Sigmoid colon (tissue), 7 donors: ENCODE measurements at places on chromosomes 13 and 19. TPM values are rescaled to one million over a fixed set of nuclear protein-coding genes. Genes with fewer than 3 reads are reported as not detected.

GRCh38 chr19:12946731-12947496 is 1.3 kb downstream of the RAD23A start:
- peaks cover 59% of the 10 kb centered on the region for H3K36me3 ChIP-seq
- H3K27me3 ChIP-seq = no peaks in the 10 kb centered on the region
- DNase-seq = no peak
- peak overlapping the region; percentile 97 for H3K4me3 ChIP-seq
- H3K4me1 ChIP-seq = no peaks in the 10 kb centered on the region
- H3K27ac ChIP-seq = peak overlapping the region; percentile 95

GRCh38 chr19:50601407-50602088 is 33.3 kb upstream of the LRRC4B start:
- no peaks in the 10 kb centered on the region for H3K4me1 ChIP-seq
- H3K27me3 ChIP-seq = peaks cover 3% of the 10 kb centered on the region
- H3K4me3 ChIP-seq = no peak overlapping the region
- no peak overlapping the region for H3K27ac ChIP-seq

LGI4 gene
- polyA plus RNA-seq = 35.7 TPM

ZNF850 gene
- polyA plus RNA-seq = 1.2 TPM

DNA sequence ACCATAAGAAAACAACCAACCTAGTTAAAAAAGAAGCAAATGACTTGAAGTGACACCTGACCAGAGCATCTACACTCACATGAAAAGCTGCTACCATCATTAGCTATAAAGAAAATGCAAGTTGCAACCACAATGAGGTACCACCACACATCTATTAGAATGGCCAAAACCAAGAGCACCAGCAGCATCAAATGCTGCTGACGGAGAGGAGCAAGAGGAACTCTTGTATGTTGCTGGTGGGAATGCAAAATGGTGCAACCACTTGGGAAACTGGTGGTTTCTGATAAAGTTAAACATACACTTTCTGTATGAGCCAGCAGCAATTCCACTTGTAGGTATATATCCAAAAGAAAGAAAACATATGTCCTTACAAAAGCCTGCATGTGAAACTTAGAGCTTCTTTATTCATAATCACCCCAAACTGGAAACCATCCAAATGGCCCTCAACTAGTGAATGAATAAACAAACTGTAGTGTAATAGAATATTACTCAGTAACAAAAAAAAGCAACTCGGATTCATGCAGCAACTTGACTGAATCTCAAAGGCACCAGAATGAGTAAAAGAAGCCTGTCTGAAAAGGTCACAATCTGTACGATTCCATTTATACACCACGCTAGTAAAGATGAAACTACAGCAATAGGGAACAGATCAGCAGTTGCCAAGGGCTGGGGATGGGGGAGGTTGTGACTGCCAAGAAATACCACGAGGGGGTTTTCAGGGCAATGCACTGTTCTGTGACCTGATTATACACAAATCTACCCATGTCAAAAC is 60.9 kb upstream of the RANBP3 start:
- H3K36me3 ChIP-seq = peaks cover 69% of the 10 kb centered on the region
- no peak for DNase-seq
- H3K27me3 ChIP-seq = no peaks in the 10 kb centered on the region
- no peaks in the 10 kb centered on the region for H3K4me1 ChIP-seq

GRCh38 chr19:58388175-58388526 is 1.1 kb downstream of the RPS5 start:
- no peak overlapping the region for H3K27ac ChIP-seq
- H3K4me1 ChIP-seq = no peaks in the 10 kb centered on the region
- H3K27me3 ChIP-seq = no peaks in the 10 kb centered on the region

DNA sequence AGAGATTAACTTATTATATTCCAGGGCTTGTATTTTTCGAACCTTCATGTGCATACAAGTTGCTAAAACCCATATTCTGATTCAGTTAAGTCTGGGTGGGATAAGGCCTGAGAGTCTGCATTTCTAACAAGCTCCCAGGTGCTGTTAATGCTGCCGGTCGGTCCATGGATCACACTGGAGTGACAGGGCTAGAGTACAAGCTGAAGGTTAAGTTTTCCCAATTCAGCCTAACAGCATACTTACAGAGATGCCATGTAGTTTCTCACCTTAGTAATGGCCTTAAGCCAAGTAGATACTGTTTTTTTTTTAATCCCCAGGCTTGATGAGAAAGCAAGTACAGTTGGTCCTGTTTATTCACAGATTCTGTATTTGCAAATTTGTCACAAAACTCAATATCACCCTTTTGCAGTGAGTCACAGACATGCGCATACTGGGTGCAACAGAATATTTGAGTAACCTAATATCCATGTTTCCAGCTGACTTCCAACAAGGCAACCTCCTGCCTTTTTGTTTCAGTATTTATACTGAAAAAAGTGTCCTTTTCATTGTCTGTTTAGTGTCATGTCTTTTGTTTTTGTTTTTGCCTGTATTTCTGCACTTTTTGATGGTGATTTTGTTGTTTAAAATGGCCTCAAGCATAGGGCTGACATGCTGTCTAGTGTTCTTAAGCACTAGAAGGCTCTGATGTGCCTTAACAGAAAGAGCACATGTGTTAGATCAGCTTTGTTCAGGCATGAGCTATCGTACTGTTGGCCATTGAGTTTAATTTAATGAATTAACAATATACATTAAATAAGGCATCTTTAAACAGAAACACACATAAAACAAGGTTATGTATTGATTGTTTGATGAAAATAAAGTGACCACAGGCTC is 875.0 kb downstream of the PCDH9 start:
- no peak overlapping the region for H3K4me3 ChIP-seq
- DNase-seq = no peak
- H3K27ac ChIP-seq = no peak overlapping the region

- H3K27ac ChIP-seq = no peak overlapping the region
- no peaks in the 10 kb centered on the region for H3K4me1 ChIP-seq
- no peak for DNase-seq
- no peaks in the 10 kb centered on the region for H3K27me3 ChIP-seq
- no peak overlapping the region for H3K4me3 ChIP-seq
These were observed 1916.1 kb downstream of the PCDH9 start for GRCh38 chr13:65314008-65314407.

DNA sequence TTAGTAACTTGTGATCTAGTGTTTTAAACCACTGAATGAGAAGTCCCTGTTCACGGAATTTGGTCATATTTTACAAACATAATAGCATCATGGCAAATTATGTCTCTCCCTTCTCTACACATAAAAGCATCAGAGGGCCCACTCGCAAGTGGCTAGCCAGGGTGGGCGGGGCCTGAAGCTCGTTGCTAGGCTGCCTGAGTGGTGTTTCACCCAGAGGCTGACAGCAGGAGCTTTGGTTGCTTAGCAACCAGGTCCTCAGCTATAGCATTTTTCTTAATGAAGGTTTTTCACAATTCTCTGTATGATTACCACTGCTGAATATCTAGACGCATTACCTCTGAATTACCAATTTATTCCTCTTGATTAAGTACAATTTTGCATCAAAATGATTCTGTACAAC is 126.5 kb downstream of the NALCN start:
- no peak overlapping the region for H3K4me3 ChIP-seq
- DNase-seq = no peak
- H3K27me3 ChIP-seq = no peaks in the 10 kb centered on the region
- H3K4me1 ChIP-seq = no peaks in the 10 kb centered on the region

DNA sequence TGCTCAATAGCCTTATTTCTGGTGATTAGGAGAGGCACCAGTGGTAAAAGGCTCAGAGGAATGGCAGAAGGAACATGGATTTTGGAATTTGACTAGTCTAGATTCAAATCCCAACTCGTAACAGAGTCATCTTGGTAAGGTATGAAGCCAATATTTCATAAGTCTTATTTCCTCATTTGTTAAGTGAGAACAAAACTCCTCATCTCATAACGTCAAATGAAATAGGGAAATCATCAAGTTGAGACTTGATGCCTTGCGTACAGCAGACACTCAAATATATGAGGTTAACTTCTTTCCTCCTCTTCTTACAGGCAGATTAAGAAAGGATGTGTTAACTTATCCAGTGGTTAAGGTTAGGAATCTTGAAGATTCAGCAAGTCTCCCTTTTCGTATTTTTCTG is 189.2 kb downstream of the DLEU7 start:
- no peaks in the 10 kb centered on the region for H3K36me3 ChIP-seq
- no peaks in the 10 kb centered on the region for H3K27me3 ChIP-seq
- no peak overlapping the region for H3K27ac ChIP-seq
- H3K4me3 ChIP-seq = no peak overlapping the region
- no peak for DNase-seq

GRCh38 chr13:44101347-44102083 is 221.8 kb downstream of the LACC1 start:
- no peaks in the 10 kb centered on the region for H3K27me3 ChIP-seq
- DNase-seq = no peak
- no peaks in the 10 kb centered on the region for H3K36me3 ChIP-seq
- no peak overlapping the region for H3K27ac ChIP-seq

GRCh38 chr19:40091205-40092129 is 724 bp upstream of the ZNF780A start:
- peak overlapping the region; percentile 93 for H3K27ac ChIP-seq
- H3K27me3 ChIP-seq = peaks cover 15% of the 10 kb centered on the region
- peak overlapping the region; percentile 86 for H3K4me3 ChIP-seq
- peaks cover 18% of the 10 kb centered on the region for H3K4me1 ChIP-seq
- DNase-seq = no peak

- H3K4me3 ChIP-seq = no peak overlapping the region
- H3K27ac ChIP-seq = peak overlapping the region; percentile 87
- no peak for DNase-seq
- H3K36me3 ChIP-seq = no peaks in the 10 kb centered on the region
These were observed 44.4 kb upstream of the NPAS1 start for GRCh38 chr19:46975011-46975924.

RUBCNL gene
- 9.0 TPM for polyA plus RNA-seq

GRCh38 chr13:97004096-97004876 is 10.0 kb upstream of the OXGR1 start:
- H3K36me3 ChIP-seq = no peaks in the 10 kb centered on the region
- no peaks in the 10 kb centered on the region for H3K27me3 ChIP-seq
- H3K4me3 ChIP-seq = no peak overlapping the region
- no peak overlapping the region for H3K27ac ChIP-seq
- DNase-seq = no peak
- H3K4me1 ChIP-seq = no peaks in the 10 kb centered on the region

DNA sequence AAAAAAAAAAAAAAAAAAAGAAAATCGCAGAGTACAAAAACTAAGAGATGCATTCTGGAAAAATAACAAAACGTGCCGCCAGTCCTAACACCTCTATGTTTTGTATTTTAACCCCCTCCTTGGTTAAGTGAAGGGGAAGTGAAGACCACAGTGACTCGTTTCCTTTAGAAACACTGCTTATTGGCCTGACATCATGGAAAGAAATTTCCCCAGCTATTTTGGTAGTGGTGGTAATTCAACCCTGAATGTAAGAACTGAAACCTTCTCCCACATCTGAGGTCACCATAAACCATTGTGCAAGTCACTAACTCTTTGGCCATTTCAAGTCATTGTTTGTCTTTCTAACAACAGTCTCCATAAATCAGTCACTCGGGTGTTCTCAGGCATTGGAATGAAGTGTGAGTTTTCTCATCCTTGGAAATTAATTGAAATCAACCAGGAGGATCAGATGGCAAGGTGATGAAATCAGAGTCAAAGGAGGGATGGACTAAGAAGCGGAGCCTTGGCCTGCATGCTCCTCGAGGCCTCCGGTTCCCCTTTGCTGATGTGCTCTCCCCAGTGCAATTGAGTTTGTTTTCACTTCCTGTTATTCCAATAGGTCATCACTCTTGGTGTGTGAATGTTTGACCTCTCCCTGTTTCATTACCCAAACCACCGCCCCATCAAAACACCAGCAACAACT is 443.9 kb downstream of the FGF9 start:
- no peak overlapping the region for H3K27ac ChIP-seq
- no peak for DNase-seq
- no peaks in the 10 kb centered on the region for H3K36me3 ChIP-seq
- no peaks in the 10 kb centered on the region for H3K4me1 ChIP-seq
- H3K27me3 ChIP-seq = no peaks in the 10 kb centered on the region

ZNF615 gene
- 3.0 TPM for polyA plus RNA-seq

- H3K27ac ChIP-seq = no peak overlapping the region
- H3K36me3 ChIP-seq = no peaks in the 10 kb centered on the region
- no peak for DNase-seq
- no peaks in the 10 kb centered on the region for H3K27me3 ChIP-seq
These were observed 169.9 kb downstream of the FLT1 start for GRCh38 chr13:28325022-28325421.

GIPR gene
- polyA plus RNA-seq = 3.6 TPM

MAST1 gene
- polyA plus RNA-seq = 1.2 TPM

- H3K27ac ChIP-seq = no peak overlapping the region
- H3K4me1 ChIP-seq = no peaks in the 10 kb centered on the region
- no peaks in the 10 kb centered on the region for H3K27me3 ChIP-seq
These were observed 1114.5 kb upstream of the ATXN8OS start for GRCh38 chr13:68993154-68993553.

GRCh38 chr19:49639401-49640112 is 386 bp downstream of the RRAS start:
- H3K27ac ChIP-seq = peak overlapping the region; percentile 100
- DNase-seq = peak; percentile 79
- H3K4me1 ChIP-seq = peaks cover 55% of the 10 kb centered on the region
- peaks cover 18% of the 10 kb centered on the region for H3K36me3 ChIP-seq
- H3K27me3 ChIP-seq = no peaks in the 10 kb centered on the region
